Pons (tissue), 1 donor: ENCODE measurements at places on chromosomes 4 and X.
A peak's percentile ranks its signal among the peaks of the same experiment; 100 is the strongest.

- no peak for DNase-seq
Measured at GRCh38 chr4:32858971-32859370, 2138.8 kb downstream of the PCDH7 start.

DNA sequence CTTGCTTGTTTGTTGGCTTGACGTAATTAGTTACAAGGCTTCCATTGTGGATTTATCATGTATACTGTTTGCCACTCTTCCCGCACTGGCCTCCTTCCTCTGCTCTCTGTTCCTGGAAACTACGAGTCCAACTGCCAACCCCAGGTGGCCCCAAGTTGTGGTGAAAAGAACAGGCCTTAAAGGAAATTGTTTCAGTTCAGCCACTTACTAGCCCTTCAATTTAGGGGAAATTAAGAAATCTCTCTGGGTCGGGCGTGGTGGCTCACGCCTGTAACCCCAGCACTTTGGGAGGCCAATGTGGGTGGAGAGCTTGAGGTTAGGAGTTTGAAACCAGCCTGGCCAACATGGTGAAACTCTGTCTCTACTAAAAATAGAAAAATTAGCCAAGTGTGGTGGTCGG, 28.0 kb downstream of the RBM47 start:
- DNase-seq: peak; percentile 21

DNA sequence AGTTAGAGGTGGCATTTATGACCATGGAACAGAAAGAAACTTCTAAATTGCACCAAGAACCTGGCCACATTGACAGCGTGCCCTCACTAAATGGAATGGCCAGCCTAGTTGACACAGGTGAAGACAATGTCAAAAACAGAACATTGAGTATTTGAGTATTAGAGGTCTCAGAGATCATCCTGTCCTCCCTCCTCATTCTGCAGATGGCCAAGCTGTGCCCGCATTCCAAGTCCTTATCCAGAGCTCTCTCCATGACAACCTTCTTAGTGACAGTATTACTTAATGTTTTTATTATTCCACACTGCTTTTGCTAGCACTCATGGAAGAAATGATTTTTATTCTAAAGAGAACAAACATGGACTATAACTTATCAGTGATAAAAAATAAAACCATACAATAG, 9.9 kb upstream of the CCDC110 start:
- no peak for DNase-seq

GRCh38 chr4:47972721-47973120, 43.8 kb downstream of the CNGA1 start:
- no peak for DNase-seq

- DNase-seq: no peak
Measured at GRCh38 chr4:140153419-140153717, 616 bp downstream of the MAML3 start.

GRCh38 chr4:67167849-67168248, 377.5 kb downstream of the CENPC start:
- no peak for DNase-seq

- no peak for DNase-seq
Measured at GRCh38 chrX:39767446-39767845, 330.3 kb downstream of the BCOR start.

DNA sequence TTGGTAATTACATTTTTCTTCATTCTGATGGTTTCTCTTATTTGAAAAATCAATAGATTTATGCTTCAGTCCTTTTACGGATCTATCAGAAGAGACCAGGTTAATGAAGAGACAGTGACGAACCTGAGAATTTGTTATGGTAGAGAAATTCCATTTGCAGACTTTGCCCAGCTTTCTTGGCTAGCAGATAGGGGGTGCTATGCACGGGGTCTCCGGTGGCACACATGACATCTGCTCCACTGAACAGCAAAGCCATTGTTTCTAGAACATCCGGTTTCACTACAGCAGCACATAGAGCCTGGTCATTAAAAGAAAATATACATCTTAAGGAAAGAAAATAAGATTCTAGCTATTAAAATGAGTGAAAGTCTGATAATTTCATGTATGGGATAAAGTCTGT, 85.1 kb downstream of the ARAP2 start:
- no peak for DNase-seq

GRCh38 chr4:123587983-123588494, 191.4 kb downstream of the SPRY1 start:
- DNase-seq: no peak
